Activated CD4-positive, alpha-beta T cell treated with anti-CD3 and anti-CD28 coated beads for 36 hours (primary cell): ENCODE measurements at places on chromosomes 13 and 19. TPM values are rescaled to one million over a fixed set of nuclear protein-coding genes. Genes with fewer than 3 reads are reported as not detected.

Gene POU4F1
- 0.21 TPM for total RNA-seq

Gene AP3D1
- 82.7 TPM for total RNA-seq

Gene KIR2DL1
- not detected for total RNA-seq

Gene SLC8A2
- 0.23 TPM for total RNA-seq

GRCh38 chr13:24106429-24106828, 54.1 kb upstream of the SPATA13 start:
- no peak for DNase-seq
- no peaks in the 10 kb centered on the region for H3K4me1 ChIP-seq
- H3K27me3 ChIP-seq = peaks cover 3% of the 10 kb centered on the region
- H3K27ac ChIP-seq = no peak overlapping the region
- H3K36me3 ChIP-seq = no peaks in the 10 kb centered on the region

DNA sequence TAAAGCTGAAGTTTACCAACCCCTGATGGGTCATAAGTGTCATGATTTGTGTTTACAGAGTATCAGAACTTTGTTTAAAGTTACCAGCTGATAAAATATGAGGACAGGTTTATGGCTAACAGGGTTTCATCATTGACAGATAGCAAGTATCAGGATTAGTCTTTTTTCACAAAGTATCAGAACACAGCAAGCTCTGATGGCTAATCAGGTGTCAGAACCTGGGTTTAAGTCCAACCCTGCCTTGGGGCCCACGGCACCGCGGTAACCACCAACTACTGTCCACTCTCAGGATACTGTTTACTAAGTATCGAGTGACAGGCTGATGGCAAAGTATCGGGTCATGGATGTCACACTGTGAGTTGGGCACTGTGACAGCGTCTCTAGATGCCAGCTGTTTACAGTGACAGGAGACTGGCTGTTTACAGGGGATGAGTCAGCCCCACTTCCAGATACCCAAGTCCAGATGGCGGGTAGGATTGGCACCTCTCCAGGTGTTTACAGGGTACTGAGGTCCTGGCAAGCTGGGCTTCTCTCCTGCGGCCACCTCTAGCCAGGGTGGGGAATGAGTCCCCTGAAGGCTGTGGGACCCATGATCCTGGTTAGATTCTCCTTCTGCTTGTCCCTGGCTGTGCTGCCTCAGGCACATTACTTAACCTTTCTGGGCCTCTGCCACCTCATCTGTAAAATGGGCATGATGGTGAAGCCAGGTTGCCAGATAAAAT, 21.8 kb downstream of the ARRDC2 start:
- no peak overlapping the region for H3K27ac ChIP-seq
- H3K27me3 ChIP-seq = no peaks in the 10 kb centered on the region
- no peak for DNase-seq

DNA sequence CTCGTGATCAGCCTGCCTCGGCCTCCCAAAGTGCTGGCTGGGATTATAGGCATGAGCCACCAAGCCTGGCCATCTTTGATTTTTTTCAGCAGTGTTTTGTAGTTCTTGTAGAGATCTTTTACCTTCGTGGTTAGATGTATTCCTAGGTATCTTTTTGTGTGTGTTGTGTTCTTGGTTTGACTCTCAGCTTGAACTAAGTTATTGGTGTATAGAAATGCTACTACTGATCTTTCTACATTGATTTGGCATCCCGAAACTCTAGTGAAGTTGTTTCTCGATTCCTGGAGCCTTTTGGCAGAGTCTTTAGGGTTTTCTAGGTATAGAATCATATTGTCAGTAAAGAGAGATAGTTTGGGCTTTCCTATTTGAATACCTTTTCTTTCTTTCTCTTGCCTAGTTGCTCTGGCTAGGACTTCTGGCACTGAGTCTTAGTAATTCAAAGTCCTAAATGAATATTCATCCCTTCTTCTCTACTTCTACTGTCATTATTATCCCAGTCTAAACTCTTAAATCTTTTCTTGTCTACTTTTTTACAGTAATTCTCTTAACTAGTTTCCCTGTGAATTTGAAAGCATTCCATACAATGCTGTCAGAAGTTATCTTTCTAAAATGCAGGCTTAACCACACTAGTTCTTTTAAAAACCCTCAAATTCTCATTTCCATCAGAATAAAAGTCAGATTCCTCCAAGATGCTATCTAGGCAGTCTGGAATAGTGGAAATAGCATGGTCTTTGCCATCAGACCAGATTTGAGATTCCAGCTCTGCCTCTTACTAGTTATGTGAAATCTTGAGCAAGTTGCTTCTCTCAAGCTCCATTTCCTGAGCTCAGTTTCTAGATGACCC, 7.0 kb downstream of the GPR18 start:
- H3K4me1 ChIP-seq = peaks cover 51% of the 10 kb centered on the region
- H3K36me3 ChIP-seq = peaks cover 65% of the 10 kb centered on the region
- H3K27me3 ChIP-seq = no peaks in the 10 kb centered on the region
- H3K27ac ChIP-seq = peak overlapping the region; percentile 69
- H3K4me3 ChIP-seq = peak overlapping the region; percentile 1

GRCh38 chr19:1938071-1938470, 2.9 kb upstream of the CSNK1G2 start:
- no peaks in the 10 kb centered on the region for H3K27me3 ChIP-seq
- H3K4me3 ChIP-seq = no peak overlapping the region
- peaks cover 17% of the 10 kb centered on the region for H3K4me1 ChIP-seq
- H3K36me3 ChIP-seq = peaks cover 5% of the 10 kb centered on the region
- H3K27ac ChIP-seq = no peak overlapping the region

- no peak overlapping the region for H3K27ac ChIP-seq
- H3K36me3 ChIP-seq = no peaks in the 10 kb centered on the region
- H3K27me3 ChIP-seq = peaks cover 29% of the 10 kb centered on the region
- H3K4me3 ChIP-seq = peak overlapping the region; percentile 50
Observed at GRCh38 chr19:8336072-8336569, 6.9 kb downstream of the KANK3 start.

DNA sequence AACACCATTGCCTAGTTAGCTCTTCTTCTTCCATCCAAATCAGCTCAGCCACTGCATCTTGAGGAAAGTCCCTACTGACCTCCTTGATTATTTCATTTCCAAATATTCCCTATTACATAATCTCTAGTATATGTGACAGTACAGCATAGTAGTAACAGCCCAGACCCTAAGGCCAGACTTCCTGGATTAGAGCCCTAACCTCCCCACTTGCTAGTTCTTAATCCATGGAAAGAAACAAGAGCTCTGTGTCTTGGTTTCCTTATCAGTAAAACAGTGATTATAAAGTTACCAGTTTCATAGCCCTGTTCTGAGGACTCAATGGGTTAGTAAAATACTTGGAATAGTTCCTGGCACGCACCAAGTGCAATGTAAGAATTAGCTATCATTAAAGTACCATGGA, 153.0 kb downstream of the RAP2A start:
- DNase-seq = no peak
- no peaks in the 10 kb centered on the region for H3K4me1 ChIP-seq
- no peak overlapping the region for H3K4me3 ChIP-seq
- H3K27ac ChIP-seq = no peak overlapping the region
- H3K27me3 ChIP-seq = peaks cover 25% of the 10 kb centered on the region

- H3K27me3 ChIP-seq = peaks cover 16% of the 10 kb centered on the region
- no peak overlapping the region for H3K27ac ChIP-seq
- H3K4me1 ChIP-seq = peaks cover 23% of the 10 kb centered on the region
- H3K36me3 ChIP-seq = peaks cover 14% of the 10 kb centered on the region
- H3K4me3 ChIP-seq = no peak overlapping the region
- no peak for DNase-seq
Observed at GRCh38 chr19:49692147-49692506, 1.2 kb downstream of the CPT1C start.

DNA sequence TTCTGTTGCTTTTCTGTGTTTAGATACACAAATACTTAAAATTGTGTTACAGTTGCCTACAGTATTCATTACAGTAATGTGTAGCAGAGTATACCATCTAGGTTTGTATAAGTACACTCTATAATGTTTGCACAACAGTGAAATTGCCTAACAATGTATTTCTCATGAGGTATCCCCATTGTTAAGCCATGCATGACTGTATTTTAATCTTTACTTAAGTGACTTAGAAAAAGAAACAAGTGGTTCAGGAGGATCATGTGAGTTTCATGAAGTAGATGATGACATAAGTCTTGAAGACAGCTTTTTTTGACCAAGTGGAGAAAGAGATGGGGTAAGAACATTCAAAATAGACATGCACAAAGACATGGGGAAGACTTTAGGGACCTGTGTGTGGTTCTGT, 8.4 kb upstream of the KCTD4 start:
- no peak overlapping the region for H3K27ac ChIP-seq
- H3K4me1 ChIP-seq = peaks cover 28% of the 10 kb centered on the region
- no peak overlapping the region for H3K4me3 ChIP-seq
- peaks cover 32% of the 10 kb centered on the region for H3K36me3 ChIP-seq
- DNase-seq = no peak

DNA sequence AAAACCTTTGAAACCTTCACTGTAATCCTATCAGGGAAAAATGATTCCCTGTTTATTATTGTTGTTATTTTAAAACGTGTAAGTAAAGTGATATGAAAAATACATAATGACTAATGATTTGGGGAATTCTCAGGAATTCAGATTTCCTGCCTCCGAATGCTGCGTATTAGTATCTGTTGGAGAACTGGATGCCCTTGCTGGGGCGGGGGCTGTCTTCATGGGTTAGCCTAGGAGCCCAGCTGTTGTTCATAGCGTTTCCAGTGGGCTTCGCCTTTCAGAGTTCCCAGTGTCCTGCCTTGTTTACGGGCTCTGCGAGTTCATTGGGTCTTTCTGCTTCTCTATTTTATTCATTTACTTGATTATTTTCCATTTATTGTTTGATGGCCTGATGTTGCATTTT, 18.4 kb downstream of the NAXD start:
- H3K4me1 ChIP-seq = peaks cover 19% of the 10 kb centered on the region
- peaks cover 18% of the 10 kb centered on the region for H3K36me3 ChIP-seq
- H3K4me3 ChIP-seq = no peak overlapping the region
- H3K27me3 ChIP-seq = no peaks in the 10 kb centered on the region
- no peak overlapping the region for H3K27ac ChIP-seq
- DNase-seq = no peak

GRCh38 chr13:31775686-31776085, 36.4 kb downstream of the RXFP2 start:
- H3K27ac ChIP-seq = no peak overlapping the region
- DNase-seq = no peak
- H3K4me3 ChIP-seq = no peak overlapping the region
- H3K36me3 ChIP-seq = no peaks in the 10 kb centered on the region
- H3K4me1 ChIP-seq = peaks cover 8% of the 10 kb centered on the region

- no peak overlapping the region for H3K4me3 ChIP-seq
- no peak overlapping the region for H3K27ac ChIP-seq
- no peaks in the 10 kb centered on the region for H3K36me3 ChIP-seq
- no peak for DNase-seq
Observed at GRCh38 chr13:44451651-44452050, 78.0 kb downstream of the SERP2 start.
